ENCODE measurements at places on chromosomes 6 and 20.

DNA sequence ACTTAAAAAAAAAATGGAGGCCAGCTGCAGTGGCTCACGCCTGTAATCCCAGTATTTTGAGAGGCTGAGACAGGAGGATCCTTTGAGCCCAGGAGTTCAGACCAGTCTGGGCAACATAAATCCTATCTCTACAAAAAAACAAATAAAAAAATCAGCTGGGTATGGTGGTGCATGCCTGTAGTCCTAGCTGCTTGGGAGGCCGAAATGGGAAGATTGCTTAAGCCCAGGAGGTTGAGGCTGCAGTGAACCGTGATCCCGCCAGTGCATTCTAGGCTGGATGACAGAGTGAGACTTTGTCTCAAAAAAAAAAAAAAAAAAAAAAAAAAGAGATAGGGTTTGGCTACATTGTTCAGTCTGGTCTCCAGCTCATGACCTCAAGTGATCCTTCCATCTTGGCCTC, 29.7 kb downstream of the MYO6 start:
- no peak for DNase-seq

- no peak for DNase-seq
These were observed 57.4 kb downstream of the LYRM2 start for GRCh38 chr6:89580997-89581666.

GRCh38 chr6:106609699-106610098, 19.6 kb downstream of the RTN4IP1 start:
- DNase-seq: no peak

- no peak for DNase-seq
These were observed 32.5 kb downstream of the KIAA0319 start for GRCh38 chr6:24613361-24614042.
